ENCODE measurements at places on chromosomes 3 and 15.

GRCh38 chr15:92657486-92657885 lies 1.9 kb upstream of the FAM174B start:
- DNase-seq: no peak

- DNase-seq: no peak
Observed at GRCh38 chr3:184565421-184566211, 4.0 kb downstream of the EPHB3 start.

GRCh38 chr15:71248386-71248785 lies 133.1 kb downstream of the THSD4 start:
- no peak for DNase-seq

- no peak for DNase-seq
Observed at GRCh38 chr15:70786996-70787395, 23.6 kb upstream of the UACA start.

- DNase-seq: no peak
Observed at GRCh38 chr3:102248981-102249705, 185.7 kb upstream of the ZPLD1 start.

GRCh38 chr3:180176059-180176458 lies 139.3 kb upstream of the PEX5L start:
- no peak for DNase-seq

- DNase-seq: no peak
Observed at GRCh38 chr3:48240000-48240963, 622 bp upstream of the ZNF589 start.

- peak; percentile 63 for DNase-seq
Observed at GRCh38 chr3:187746442-187747281, 1.4 kb upstream of the BCL6 start.

DNA sequence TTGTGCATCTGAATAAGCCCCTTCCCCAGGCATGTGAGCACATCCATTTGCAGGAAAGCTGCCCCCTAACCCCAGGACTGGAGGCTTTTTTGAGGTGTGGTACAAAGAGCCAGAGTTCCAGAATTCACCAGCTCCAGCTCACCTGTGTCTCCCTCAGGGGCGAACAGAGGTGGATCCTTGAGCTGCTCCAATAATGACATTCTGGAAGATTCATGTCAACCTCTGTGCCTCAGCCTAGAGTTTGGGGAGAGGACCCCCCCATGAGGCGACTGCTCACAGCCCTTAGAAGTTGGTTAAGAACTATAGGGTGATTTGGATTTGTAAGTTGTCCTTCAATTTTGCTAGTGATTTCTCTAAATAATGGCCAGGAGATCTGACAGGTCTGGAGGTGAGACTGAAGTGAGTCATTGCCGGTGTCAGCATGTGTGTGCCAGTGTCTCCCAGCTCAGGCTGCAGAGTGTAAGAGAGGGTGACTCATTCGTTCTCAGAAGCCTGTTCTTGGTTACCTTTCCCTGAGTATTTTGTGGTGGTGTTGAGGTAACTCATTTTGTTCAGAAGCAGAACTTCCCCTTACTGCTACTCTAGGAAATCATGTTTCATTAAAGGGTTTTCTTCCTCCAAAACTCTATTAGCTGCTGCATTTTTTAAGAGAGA lies 136.9 kb upstream of the TOPAZ1 start:
- no peak for DNase-seq

- DNase-seq: no peak
Observed at GRCh38 chr3:84772841-84773240, 185.9 kb upstream of the CADM2 start.

GRCh38 chr15:33135355-33135781 lies 59.1 kb downstream of the FMN1 start:
- no peak for DNase-seq

DNA sequence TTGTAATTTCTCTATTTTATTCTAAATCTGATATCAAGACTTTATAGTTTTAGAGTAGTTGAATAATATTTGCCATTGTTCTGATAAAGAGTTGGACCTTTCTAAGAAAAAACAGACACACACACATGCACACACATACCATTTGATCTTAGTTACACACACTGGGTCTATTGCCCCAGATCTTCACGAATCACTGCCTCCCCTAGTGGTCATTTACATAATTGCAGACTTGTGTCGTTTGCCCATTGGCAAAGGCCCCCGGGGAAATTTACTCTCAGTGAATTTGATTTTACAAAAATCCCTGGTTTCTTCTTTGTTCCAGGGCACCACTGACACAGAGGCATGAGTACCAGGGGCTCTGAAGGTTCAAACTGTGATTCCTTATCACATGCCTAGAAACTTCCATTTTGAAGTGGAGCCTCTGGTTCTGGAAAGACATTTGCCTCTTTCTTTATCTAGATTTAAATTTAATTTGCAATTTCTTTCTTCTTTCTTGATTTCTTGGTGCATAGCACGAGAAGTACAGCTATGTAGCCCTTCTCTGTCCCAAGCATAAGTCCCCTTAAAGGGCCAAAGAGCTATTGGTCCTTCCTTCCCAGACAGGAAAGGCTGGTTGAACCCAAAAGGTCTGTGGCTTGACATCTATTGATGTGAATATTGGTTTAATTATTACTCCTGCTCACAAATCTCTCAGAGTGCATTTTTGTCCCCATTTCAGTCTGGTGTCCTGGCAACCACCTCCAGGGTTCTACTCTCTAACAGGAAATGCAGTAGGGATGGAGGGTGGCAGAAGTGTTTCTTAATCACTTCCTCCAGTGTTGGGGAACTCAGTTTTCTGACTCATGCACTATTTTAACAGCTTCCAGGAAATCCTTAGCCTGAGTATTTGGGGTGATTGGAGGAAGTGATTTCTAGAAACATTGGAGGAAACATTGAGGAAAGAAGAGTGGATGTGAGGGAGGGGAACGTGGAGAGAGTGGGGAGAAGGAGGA lies 32.4 kb upstream of the SLC6A11 start:
- peak; percentile 33 for DNase-seq

GRCh38 chr3:171986757-171987518 lies 52.4 kb upstream of the FNDC3B start:
- no peak for DNase-seq

DNA sequence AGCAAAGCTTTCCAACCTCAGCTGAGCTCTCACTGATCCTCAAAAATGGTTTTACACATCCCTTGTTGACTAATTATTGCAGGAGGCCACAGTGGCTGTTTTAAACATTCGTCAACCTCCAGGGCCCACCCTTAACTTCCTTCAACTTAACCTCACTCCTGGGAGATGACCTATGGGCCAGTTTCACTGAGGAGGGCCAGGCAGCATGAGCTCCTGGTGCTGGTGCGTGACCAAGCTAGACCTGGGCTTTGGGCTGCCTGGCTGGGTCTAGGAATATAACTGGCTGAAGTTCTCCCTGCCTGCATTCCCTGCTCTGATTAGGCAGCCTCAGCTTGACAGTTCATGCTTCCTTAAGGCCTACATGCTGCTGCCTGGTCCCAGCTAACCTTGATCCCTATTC lies 273.7 kb upstream of the ATP11B start:
- DNase-seq: no peak

DNA sequence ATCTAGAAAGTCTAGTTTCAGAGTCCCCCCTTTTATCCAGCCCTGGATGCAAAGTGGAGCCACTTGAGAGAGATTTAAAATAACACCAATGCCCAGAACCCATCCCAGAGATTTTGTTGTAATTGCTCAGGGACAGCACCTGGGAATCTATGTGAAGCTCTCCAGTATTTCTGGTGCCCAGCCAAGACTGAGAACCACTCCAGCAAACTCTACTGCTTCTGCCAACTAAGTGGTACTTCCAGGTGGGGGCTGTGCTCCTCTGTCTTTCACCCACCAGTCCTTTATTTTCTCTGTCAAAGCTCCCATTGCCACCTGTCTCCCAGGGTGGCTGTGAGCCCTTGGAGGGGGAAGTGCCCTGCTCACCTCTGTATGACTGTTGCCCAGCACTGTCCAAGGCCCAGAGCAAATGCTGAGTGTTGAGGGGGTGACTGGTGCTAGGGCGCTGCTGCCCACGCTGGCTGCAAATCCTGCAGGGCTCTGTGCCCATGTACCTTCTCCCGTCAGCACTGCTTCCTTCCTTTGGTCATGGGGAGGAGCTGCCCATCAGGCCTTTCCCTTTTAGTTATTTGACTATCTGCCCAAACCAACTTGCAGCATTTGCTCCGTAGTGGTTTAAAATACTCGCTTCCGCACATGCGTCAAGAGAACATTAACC lies 9.4 kb downstream of the CLSTN2 start:
- DNase-seq: no peak

DNA sequence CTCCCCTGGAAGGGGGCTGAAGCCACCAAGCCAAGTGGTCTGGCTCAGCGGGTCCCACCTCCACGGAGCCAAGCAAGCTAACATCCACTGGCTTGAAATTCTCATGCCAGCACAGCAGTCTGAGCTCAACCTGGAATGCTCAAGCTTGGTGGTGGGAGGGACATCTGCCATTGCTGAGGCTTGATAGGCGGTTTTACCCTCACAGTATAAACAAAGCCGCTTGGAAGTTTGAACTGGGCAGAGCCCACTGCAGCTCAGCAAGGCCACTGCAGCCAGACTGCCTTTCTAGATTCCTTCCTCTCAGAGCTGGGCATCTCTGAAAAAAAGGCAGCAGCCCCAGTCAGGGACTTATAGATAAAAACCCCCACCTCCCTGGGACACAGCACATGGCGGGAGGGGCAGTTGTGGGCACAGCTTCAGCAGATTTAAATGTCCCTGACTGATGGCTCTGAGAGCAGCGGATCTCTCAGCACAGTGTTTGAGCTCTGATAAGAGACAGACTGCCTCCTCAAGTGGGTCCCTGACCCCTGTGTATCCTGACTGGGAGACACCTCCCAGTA lies 23.2 kb upstream of the IGSF10 start:
- no peak for DNase-seq

DNA sequence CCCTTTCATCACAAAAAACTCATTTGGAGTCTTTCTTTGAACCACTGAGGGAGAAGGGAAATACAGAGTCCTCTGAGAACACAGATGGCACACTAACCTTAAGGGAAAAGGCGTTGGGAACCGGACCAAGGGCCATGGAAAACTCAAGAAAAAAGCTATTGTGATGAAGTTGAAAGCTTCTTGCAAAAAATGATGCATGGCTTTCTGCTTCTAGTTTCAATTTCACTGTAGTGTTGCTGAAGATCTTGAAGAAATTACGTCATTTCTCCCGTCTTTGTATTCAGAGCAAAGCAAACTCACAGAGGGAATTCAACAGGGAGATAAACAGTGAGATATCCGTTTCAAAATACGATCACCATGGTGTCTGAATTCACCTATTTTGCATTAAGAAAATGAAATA lies 642.3 kb upstream of the ADAMTS9 start:
- no peak for DNase-seq

GRCh38 chr15:39680868-39681267 lies 100.0 kb downstream of the THBS1 start:
- DNase-seq: no peak

DNA sequence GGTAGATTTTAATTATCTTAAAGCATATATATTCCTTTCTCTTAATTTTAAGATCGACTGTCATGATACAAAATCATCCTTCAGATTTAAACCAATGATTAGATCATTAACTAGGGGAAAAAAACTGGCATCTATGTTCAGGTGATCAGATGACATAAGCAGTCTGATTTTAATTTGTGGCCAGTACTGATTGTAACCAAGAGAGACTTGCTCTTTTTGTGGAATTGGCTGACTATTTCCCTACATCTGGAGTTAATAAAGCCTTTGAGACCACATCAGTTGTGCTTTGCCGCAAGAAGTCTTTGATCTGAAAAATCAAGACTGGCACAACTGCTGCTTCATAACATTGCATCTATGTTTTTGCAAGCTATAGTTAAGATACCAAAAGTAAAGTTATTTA lies 148.4 kb upstream of the CGNL1 start:
- no peak for DNase-seq

- no peak for DNase-seq
Observed at GRCh38 chr3:10280177-10280529, 12.6 kb downstream of the GHRL start.

- no peak for DNase-seq
Observed at GRCh38 chr3:132499071-132499470, 81.8 kb downstream of the DNAJC13 start.

DNA sequence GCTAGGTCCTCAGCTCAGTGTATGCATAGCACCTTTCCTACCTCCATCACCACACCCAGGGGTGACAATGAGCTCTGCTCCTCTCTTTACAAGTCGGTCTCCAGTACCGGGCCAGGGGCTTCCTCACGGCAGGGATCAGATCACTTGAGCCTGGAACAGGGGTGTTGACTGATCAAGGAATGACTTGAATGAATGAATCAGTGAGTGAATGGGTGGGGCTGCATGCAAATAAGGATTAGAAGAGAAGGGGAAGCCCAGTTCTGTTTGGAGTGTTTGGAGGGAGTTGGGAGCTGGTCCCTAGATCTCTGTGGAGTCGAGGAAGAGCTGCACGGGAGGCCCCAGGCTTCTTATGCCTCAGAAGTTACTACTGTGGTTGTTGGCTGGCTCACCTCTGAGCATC lies 87.0 kb downstream of the TMEM266 start:
- no peak for DNase-seq

- DNase-seq: no peak
Observed at GRCh38 chr3:82163907-82164520, 402.6 kb upstream of the GBE1 start.

GRCh38 chr3:4270720-4271119 lies 32.4 kb upstream of the SETMAR start:
- DNase-seq: no peak

DNA sequence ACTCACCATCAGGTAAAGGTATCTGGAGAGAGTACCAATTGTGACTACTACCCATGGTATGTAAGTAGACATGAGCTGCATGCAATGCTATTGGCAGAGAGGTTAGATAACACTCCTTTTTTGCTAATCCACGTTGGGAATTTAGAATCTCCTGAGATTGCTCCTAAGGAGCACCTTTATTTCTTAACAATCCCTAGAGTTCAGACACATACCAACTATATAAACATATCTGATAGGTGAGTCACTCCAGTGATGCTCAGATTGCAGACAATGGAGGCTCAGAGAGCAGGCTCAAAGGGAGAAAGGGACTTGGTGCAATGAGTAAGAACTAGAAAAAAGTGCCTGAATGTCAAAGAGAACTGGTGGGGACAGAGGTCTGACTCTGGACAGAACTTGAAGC lies 47.0 kb upstream of the LRRFIP2 start:
- no peak for DNase-seq

GRCh38 chr15:72475674-72476073 lies 1.5 kb downstream of the ARIH1 start:
- DNase-seq: no peak

GRCh38 chr3:30007668-30008067 lies 598.7 kb upstream of the TGFBR2 start:
- no peak for DNase-seq

DNA sequence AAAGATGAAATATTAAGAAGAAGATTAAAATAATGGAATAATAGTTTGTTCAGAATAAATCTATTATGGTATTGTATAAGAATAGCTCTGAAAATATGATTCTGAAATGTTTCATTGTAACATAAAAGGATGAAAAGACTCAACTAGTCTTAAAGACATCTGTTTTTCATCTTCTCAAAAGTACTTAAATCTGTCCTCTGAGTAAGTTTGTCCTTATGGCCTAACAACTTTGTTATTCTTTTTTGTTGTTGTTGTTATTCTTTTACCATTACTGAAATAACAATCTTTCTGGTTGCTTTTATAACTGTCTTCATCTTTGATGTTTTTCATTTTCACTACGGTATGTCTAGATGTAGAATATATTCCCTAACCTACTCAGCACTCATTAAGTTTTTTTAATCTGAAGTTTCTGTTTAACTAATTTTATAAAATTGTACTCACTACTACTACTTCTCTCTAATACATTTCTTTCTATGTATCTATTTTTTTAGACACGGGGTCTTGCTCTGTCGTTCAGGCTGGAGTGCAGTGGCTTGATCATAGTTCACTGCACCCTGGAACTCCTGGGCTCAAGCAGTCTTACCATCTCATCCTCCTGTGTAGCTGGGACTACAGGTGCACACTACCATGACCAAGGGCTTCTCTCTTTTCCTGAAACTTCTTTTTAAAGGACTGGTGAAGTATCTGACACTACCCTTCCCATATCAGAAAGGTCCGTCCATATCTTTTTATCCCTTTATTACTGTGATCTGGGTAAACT lies 240.7 kb downstream of the PCCB start:
- no peak for DNase-seq
